ELR (cell line): ENCODE measurements at places on chromosomes 4 and X.
A peak's percentile ranks its signal among the peaks of the same experiment; 100 is the strongest.

DNA sequence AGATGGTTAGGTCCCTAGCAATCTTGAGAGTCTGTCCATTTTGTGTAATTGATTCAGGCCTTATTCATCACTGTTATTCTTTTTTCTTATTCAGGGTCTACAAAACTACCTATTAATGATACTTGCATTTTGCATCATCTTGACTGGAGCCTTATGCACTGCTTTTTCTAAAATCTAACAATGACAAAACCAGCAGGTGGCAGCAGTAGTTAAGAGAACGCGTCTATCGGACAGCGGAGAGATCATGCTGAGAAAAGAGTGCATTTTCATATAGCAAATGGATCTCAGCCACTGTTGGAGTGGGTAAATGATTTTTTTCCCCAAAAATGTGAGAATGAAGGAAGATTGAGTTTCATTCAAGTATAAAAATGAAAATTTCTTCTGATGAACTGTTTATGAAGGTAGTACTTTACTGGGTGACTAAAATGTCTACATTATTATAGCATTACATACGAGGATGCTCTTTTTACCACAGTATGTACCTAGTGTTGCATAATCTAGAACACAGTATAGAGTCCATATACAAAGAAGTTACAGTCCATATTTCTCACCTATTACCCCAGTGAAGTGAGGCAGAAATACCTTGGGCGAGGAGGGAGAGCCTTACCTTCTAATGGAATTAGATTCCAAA is 43.2 kb downstream of the TMEM144 start:
- DNase-seq = peak; percentile 65

DNA sequence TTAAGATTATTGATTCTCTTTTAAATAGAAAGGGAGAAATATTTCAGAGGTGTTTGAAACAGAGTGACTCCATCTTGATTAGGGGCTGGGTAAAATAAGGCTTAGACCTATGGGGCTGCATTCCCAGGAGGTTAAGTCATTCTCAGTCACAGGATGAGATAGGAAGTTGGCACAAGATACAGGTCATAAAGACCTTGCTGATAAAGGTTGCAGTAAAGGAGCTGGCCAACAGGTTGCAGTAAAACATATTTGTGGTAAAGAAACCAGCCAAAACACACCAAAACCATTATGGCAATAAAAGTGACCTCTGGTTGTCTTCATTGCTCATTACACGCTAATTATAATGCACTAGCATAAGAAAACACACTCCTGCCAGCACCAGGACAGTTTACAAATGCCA is 165.0 kb downstream of the SPIN4 start:
- DNase-seq = no peak

GRCh38 chr4:1614854-1615595 is 69.1 kb downstream of the FAM53A start:
- no peak for DNase-seq

GRCh38 chrX:150984169-150984824 is 1.2 kb downstream of the HMGB3 start:
- peak; percentile 5 for DNase-seq

DNA sequence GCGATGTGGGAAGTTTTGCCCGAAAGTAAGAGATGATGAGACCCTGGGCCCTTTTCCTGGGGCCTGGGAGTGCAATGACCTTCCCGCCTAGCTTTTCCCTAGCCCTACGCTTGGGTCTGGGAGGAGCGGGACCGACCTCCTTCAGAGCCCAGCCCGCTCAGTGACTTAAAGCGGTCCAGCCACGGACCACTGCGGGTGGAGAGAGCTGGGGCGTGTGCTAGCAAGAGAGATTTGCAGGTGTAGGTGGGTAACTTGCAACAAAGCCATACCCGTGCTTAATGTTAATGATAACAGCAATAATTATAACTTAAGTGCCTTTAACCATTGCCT is 503 bp upstream of the PDE5A start:
- DNase-seq = no peak

DNA sequence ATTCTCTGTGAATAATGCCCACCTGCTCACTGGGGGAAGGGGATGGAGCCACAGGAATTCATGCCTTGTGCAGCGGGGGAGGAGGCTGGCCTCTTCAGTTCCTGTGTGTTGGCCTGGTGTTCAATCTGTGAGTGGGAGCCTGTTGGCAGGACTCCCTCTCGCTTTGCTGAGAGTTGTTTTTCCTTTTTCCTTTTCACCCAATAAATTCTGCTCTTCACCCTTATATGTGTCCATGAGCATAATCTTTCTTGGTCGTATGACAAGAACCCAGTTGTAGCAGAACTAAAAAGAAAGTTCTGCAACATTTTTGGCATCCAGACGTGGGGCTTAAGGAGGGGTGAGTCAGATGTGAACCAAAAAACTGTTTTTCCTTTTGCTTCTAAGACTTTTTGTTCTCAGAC is 235.2 kb upstream of the HDX start:
- no peak for DNase-seq

GRCh38 chrX:71935476-71935875 is 24.8 kb downstream of the NHSL2 start:
- no peak for DNase-seq

GRCh38 chr4:184408021-184408683 is 66.2 kb downstream of the IRF2 start:
- DNase-seq = peak; percentile 79

GRCh38 chr4:26081795-26082498 is 167.9 kb downstream of the SMIM20 start:
- peak; percentile 59 for DNase-seq

DNA sequence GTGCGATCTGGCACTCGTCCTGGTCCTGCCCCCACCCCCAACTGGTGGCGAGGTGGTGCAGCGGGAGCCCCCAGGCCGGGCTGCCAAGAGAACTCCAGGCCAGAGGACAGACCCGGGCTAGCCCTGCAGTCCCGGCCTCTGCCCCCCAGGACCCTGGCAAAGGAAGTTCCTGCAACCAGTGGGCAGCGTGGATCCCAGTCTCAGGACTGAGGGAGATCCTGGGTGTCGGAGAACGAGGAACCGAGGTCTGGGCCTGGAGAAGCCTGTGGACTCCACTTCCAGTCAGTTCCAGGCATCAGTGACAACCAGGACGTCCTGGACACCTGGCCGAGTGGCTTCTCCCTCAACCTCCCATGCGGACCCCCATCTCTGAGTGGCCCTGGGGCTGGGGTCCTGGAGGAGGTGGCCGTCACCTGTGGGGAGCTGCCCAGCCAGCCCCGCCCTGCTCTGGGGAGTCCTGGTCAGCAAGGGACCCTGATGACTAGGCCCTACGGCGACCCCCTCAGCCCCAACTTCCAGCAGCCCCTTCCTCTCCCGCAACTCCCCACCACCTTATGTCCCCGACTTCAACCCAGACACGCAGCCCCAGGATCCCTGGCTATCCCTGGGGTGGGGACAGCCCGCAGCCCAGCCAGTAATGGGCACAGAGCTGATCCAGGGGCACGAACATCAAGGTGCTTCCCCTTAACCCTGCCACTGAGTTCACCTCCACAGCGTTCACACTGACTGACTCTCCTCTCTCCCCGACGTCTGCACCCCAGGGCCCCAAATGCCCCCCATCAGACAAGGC is 53.7 kb upstream of the NKX1-1 start:
- no peak for DNase-seq

- DNase-seq = no peak
Measured at GRCh38 chr4:177519481-177520260, 77.4 kb upstream of the AGA start.

DNA sequence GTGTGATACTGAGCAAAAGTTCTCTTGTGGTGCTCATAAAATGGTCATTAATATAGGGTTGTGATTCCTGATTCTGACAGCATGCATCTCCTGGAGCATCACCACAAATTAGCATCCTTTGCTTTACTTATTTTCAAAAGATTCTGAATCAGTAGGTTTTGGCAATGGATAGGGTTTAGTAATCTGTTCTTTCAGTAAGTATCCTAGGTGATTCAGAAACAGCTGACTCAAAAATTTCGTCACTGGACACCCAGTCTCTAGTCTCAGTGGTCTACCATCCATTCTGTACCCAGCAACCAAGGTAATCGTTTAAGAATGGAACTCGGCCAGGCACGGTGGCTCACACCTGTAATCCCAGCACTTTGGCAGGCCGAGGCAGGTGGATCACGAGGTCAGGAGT is 4.1 kb downstream of the CBLL2 start:
- DNase-seq = peak; percentile 17
